ENCODE measurements at places on chromosomes 1 and 21.

GRCh38 chr1:50438945-50439344 lies 15.7 kb upstream of the DMRTA2 start:
- DNase-seq: no peak

GRCh38 chr1:217135569-217135915 lies 412.3 kb upstream of the ESRRG start:
- no peak for DNase-seq

DNA sequence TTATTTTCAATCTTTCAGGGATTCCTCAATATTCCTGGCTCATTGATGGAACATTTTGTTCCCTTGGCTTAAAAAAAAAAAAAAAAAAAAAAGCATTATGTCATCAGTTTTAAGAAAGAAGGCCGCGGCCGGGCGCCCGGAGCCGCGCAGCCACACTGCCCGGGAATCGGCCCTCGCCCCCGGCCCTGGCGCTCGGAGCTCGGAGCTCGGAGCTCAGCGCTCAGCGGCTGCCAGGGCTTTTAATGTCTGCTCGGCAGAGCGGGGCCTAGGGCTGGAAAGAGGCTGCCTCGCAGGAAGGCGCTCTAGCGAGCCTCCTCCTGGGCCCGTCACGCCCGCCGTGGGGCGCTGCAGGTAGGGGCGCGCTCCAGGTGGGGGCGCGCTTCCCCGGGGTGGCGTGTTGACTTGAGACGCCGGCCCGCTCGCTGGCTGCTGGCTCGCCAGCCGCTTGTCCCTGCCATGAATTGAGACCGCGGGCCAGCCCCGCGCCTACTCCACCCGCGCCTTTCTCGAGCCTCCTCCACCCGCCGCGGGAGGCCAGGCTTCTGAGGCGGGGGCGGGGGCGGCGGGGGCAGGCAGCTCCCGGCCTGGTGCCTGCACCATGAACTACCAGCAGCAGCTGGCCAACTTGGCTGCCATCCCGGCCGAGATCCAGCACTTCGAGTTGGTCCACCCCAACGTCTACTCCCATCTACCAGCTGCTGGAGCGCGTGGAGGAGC lies 5.4 kb upstream of the TDRD5 start:
- no peak for DNase-seq

DNA sequence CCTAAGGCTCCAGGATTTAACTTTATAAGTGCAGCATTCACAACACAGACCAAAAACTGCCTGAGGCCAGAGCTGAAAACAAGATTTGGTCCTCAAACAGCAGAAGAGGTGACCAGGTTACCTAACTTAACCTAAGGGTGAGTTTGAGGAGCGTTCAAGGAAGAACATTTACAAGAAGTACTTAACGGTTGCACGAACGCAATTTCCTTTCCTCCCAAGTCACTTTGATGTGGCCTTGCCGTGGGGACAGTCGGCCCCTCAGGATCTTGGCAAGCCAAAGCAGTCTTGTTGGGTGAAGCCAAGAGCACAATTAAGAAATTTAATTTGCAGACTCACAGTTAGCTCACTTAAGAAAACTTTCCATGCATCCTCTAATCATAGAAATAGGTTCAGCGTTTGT lies 202.6 kb upstream of the COA6 start:
- no peak for DNase-seq

DNA sequence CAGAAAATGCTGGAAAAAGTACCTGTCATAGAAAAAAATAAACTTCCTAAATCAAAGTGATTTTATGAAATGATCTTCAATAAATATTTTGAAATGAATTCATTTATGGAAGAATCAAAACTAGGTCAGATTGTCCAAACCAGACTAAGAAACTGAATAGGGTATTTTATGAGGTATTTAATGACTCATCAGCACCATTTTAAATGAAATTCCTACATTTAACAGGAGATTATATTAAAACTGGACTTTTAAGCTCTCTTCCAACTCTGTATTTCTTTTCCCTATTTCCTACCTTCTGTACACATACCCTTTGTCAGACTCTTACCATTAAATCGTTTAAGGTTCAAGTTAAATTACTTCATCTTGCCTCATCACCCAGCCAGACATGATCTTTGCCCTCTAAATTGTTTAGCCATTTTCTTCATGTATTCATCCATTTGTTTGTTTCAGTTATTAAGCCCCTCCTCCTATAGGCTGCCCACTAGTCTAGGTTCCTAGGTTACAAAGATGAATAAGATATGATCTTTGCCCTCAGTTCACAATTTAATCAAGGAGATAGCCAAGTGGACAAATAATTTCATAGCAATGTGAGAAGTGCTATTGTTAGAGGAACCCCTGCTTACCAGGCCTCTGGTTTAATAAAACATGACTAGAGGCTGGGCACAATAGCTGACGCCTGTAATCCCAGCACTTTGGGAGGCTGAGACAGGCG lies 25.0 kb downstream of the TATDN3 start:
- no peak for DNase-seq

DNA sequence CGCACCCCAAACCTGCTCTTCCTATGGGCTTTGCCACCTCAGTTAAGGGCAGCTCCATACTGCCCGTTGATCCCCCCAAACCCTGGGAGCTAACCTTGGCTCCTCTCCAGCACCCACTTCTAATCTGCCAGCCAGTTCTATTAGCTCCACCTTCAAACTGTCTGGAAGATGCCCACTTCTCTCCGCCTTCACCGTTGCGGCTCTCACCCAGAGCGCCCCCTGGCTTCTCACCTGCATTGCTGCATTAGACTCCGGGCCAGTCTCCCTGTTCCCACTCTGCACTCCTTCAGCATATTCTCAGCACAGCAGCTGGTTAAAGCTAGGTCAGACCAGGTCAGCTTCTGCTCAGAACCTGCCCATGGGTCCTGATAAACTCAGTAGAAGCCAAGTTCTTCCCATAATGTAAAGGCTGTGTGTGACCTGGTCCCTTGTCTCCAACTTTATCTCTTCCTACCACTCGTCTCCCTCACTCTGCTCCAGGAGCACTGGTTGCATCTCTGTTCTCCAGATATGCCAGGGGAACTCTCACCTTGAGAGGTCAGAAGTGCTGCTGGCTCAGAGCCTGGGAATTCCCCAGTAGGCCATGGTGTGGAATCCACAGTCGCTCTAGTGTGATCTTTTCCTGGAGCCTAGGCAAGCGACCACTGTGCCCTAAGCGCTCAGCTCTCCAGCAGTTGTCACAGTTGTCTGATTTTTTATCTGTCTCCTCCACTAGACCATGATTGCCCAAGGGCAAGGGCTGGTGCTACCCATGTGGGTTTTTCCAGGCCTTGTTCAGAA lies 150.3 kb downstream of the HMGB4 start:
- peak; percentile 12 for DNase-seq
